ENCODE measurements at places on chromosomes 5 and 9.

DNA sequence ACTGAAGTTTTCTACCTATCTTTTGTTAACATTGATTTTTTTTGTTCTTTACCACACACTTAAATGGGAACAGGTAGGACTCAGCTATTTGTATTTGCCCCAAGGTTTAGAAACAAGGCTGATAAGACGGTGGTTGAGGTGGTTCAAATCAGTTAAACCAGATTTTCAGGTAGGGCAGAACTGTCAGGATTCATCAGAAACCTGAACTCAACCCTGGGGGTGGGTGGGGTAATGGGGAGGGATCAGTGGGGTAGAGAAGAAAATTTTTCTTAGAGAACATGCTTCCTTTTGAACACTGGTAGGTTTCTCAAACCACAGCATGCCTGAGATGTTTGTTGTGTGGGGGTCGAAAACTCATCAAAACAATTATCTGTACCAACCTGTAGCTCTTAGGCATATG, 113.0 kb downstream of the BASP1 start:
- no peak for DNase-seq

GRCh38 chr9:38431116-38431515, 6.9 kb upstream of the IGFBPL1 start:
- DNase-seq: no peak

DNA sequence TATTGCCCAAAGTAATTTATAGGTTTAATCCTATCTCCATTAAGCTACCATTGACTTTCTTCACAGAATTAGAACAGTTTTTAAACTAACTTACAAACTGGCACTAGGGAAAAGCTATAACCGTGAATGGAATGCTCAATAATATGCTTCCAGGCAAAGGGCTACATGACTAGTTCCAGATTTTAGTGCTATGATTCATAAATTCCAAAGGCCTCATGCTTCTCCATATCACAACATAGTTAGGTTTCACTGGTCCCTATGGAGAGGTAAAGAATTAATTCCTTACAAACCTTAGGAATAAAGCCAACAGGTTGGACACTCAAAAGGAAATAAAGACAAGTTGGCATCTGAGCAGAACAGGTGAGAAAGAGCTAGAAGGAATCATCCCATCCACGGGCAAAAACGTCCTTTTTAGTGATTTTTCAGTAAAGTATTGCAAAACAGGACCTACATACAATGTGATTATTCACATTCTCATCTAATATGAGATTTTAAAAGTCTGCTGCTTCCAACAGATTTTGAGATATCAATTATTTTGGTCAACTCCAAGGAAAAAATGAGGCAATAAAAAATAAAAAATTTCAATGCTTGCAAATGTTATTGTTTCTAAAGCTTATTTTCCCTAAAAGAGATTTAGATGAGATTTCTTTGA, 97.0 kb upstream of the TARS1 start:
- DNase-seq: no peak

GRCh38 chr5:177471610-177472356, 1.7 kb downstream of the DBN1 start:
- no peak for DNase-seq

GRCh38 chr5:440401-441201, 2.4 kb upstream of the EXOC3 start:
- DNase-seq: no peak

GRCh38 chr9:127644146-127644827, 32.2 kb downstream of the STXBP1 start:
- DNase-seq: no peak

DNA sequence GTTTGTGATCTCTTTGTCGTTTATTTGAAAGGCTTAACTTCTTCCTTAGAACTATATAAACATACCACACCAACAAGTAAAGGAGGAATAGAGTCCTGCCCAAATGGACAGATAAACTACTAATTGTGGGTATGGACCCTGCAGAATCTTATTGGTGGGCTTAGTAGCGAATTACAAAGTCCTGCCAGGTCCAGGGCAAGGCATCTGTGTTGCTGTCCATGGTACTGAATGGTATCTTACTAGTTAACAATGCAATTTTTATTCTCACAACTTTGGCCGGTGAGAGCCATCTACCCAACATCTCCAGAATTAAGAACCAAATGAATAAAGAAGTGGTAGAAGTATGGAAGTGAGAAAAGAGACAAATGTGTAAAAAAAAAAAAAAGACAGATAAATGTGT, 1782.4 kb upstream of the WWC1 start:
- DNase-seq: no peak

- no peak for DNase-seq
These were observed 402.7 kb downstream of the SPOCK1 start for GRCh38 chr5:137096149-137097103.

DNA sequence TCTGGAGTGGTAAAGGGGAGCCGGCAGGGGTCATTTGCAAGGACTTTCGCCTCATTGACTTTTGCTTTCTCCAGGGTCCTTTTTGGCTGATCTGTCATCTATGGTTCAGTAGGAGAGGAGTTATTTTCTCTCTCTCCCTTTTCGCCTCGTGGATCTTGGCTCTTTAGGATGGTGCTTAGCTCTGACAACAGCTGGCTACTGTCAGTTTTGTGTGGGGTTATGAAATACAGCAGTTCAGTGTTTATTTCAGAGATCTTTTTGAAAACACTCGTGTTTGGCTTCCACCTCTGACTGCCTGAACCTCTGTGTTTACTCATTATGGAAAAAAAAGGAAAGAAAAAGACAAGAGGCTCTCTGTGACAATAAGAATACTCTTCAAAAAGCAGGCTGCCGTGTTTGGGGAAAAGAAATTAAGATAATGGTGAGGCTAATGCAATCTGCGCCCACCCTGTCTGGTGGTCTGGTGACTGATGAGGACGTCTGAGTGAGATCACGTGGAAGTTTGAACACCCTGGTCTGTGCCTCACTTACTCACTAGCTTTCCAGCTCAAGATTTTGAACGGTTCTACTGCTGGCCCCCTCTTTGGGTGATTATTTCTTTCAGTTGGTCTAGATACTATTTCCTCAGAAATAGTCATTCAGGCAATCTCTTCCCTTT, 567.7 kb downstream of the CAAP1 start:
- no peak for DNase-seq

DNA sequence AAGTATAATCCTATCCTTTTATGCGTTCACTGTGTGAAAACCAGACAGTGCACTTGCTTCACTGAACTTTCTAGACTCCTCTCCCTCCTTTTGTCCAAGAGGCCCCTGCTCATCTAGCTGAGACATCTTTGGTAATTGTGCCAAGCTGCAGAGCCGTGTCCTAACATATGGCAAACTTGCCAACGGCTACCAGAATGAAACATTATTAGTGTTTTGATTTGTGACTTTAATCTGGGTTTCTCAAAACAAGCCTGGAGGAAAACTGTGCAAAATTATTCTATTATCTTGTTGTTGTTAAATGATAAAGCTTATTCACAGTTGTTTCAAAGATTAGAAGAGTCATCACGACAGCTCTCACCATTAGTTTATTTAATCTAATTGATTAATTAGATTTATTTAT, 79.0 kb upstream of the RETREG1 start:
- DNase-seq: no peak

GRCh38 chr9:94980947-94981722, 254.6 kb downstream of the AOPEP start:
- DNase-seq: no peak

GRCh38 chr9:77663754-77664153, 15.6 kb upstream of the GNA14 start:
- no peak for DNase-seq

- DNase-seq: no peak
These were observed 33.4 kb downstream of the C9orf85 start for GRCh38 chr9:71944754-71945375.

GRCh38 chr9:89277454-89277853, 33.5 kb upstream of the CKS2 start:
- DNase-seq: no peak

DNA sequence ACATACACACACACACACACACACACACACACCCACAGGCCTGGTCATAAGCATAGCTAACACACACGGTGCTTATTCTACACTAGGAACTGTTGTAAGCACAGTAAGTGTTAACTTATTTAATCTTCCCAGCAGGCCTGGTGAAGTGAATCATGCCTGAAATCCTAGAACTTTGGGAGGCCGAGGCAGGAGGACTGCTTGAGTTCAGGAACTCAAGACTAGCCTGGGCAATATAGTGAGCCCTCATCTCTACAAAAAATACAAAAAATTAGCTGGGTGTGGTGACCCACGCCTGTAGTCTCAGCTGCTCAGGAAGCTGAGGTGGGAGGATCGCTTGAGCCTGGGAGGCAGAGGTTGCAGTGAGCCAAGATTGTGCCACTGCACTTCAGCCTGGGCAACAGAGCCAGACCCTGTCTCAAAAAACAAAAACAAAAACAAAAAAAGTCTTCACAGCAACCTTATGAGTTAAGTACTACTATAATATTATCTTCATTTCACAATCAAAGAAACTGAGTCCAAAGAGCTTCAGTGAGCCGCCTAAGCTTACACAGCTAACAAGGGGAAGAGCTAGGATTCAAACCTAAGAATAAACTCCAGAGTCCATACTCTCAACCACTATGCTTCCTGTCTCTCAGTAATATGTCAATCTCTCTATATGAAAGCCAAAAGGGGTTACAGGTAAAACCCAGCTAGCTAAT, 2.3 kb downstream of the MEGF9 start:
- DNase-seq: no peak
